Stimulated activated CD8-positive, alpha-beta memory T cell treated with anti-CD3 and anti-CD28 coated beads, Interleukin-4, amount 100 ng/mL, for 1 hour (primary cell): ENCODE measurements at places on chromosomes 3 and 15.

GRCh38 chr3:62094461-62094860 lies 278.9 kb downstream of the FEZF2 start:
- DNase-seq: no peak

DNA sequence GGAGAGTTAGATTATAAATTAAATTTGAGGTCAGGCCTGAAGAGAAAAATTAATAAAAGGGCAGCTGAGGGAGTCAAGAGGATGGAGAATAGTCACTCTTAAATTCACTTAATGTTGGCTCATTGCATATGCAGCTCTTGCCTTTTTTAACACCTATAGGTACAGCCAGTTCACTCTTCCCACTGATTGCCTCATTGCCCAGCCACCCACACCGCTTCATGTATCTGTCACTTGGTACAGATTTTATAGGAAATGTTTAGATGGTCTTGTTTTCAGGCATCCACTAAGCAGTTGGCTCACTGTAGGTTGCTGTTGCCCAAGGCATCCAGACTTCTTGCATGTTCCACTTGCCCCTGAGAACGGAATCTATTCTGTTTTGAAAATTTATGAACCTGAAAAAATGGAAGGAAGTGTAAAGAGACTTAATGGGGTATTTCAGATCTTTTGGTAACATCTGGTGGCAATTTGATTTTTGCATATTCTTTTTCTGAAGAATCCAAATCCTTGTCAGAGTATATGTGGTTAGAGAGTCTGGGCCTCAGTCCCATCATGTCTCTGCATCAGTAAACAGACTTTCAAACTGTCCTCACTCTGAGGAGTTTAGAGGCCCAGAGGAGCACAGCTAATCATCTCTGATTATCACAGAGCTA lies 151.9 kb downstream of the RBPMS2 start:
- no peak for DNase-seq

DNA sequence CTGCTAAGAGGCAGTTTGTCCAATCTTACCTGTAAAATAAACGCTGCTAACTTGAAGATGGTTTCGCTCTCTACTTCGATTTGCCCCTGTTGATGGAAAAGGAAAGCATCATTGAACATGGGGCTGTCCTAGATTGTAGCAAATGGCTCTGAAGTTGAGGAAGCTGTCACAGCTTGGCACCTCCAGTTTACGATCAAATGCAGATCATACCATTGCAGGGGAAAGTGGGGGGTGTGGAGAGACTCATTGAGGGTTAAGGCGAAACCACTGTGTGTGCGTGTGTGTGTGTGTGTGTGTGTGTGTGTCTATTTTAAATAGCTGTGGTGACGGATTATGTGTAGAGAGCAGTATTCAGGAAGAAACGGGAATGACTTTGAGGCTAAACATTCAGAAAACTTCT lies 127.6 kb upstream of the LMOD3 start:
- DNase-seq: no peak

- DNase-seq: no peak
These were observed 21.9 kb downstream of the ZFAND6 start for GRCh38 chr15:80081390-80081789.

GRCh38 chr15:40427188-40427587 lies 13.6 kb upstream of the BAHD1 start:
- no peak for DNase-seq

DNA sequence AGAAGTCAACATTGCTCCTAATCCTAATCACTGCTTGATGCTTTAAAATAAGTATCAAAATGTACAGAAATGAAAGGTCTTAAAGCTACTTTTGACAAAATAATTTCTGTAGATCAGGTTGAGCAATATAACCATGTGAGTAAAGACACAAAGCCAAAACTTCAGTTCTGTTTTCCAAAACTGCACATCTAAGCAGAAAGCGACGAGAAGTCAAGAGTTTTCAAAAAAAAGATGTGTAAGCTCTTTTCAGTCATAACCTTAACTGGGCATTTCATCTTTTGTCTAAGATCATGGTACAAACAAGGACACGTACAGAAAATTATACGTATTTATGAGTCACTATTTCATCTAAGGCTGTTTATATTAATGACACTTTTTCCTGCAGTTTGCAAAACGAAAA lies 608.8 kb downstream of the FOXP1 start:
- no peak for DNase-seq

- DNase-seq: no peak
These were observed 40.8 kb upstream of the ATP1B3 start for GRCh38 chr3:141835557-141836229.

- no peak for DNase-seq
These were observed 170.5 kb upstream of the PROK2 start for GRCh38 chr3:71955240-71956068.

GRCh38 chr3:177934001-177934891 lies 602.0 kb upstream of the KCNMB2 start:
- DNase-seq: no peak

- no peak for DNase-seq
These were observed 271.5 kb upstream of the COL8A1 start for GRCh38 chr3:99366663-99367429.

DNA sequence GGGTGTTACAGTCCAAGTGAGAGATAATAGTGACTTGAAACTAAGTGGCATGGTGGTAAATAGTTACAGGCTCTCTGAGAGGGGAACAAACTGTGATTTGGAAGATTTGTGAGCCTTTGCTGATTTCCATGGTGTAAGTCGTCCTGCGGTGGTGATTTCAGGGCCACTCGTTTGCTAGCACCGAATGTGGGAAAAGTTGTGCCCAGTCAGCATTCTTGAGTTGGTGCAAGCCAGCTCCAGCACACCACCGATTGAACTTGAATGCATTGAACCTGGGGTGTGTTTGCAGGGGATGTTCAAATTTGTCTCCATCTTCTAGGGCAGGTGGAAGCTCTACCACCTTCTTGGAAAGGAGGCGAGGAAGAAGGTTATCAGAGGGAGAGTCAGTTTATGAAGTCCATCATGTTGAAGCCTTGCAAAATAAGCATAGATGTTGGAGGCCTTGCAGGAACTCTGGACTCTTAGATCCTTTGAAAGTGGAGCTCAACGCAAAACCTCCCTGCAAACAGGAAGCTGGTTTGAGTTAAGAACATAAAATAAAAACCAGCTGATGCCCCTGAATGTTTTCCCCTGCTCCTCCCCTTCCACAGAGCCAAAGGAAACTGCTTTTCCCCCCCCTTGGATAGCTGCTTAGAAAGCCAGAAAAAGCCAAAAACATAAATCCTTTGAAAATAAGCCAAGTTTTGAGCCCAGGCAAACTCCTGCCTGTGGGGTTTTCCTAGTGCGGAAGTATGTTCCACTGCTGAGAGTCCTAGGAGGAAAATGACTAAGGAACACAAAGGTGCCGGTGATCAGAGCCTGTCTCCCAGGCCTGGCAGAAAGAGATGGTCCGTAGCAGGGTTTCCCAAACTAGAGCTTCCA lies 21.9 kb downstream of the MAPKBP1 start:
- no peak for DNase-seq

DNA sequence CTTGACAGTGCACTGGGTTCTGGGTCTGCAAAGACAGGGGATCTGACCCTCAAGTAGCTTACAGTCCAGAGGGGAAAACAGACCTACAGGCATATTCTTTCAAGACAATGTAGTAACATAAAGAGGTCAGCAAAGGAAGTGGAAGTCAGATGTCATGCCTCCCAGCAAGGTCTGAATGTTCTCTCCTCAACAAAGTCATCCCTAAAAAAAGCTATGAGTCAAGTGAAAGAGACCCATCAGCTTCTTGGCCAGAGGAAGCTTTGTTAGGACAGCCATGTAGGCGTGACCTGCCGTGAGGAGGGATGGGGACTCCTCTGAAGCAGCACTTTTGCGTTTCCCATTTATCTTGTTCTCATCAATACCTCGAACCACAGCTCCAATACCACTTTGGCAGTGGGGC lies 331.6 kb upstream of the NR2F2 start:
- no peak for DNase-seq

GRCh38 chr3:58492494-58492905 lies 604 bp downstream of the KCTD6 start:
- no peak for DNase-seq

DNA sequence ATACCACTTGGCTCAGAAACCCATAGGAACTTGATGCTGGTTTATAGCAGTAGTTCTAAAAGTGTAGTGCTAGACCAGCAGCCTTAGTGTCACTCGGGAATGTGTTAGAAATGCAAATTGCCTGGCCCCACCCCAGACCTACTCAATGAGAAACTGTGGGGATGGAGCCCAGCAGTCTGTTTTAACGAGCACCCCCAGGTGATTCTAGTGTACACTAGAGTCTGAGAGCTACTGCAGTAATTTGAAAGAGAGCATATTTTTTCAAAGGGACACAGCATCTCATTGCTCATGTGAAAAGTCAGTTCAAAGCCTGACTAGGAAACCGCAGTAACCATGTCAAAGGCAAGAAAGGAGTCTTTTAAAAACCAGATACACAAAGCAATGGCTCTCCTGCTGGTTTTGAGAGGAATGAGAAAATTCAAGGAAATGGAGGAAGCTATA lies 313.4 kb downstream of the SQOR start:
- DNase-seq: no peak

GRCh38 chr3:149177122-149177521 lies 44.5 kb downstream of the CP start:
- no peak for DNase-seq

GRCh38 chr15:78565951-78566774 lies 843 bp downstream of the CHRNA5 start:
- DNase-seq: no peak

DNA sequence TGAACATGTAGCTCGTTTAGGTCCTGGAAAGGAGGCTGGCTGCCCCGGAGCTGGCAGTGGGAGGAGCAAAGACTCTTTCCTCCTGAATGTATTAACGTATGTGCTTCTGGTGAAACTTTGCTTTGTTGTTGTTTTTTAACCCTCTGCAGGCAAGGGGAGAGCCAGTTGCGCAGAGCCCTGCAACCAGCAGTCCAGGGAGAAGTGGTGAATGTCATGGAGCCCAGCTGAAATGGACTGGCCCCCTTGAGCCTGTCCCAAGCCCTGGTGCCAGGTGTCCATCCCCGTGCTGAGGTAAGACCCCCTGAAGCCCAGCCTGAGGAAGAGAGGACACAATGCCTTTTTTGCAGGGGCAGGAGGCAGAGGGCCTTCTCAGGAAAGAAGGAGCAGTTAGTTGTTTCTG lies 33.3 kb downstream of the ST6GAL1 start:
- DNase-seq: no peak

DNA sequence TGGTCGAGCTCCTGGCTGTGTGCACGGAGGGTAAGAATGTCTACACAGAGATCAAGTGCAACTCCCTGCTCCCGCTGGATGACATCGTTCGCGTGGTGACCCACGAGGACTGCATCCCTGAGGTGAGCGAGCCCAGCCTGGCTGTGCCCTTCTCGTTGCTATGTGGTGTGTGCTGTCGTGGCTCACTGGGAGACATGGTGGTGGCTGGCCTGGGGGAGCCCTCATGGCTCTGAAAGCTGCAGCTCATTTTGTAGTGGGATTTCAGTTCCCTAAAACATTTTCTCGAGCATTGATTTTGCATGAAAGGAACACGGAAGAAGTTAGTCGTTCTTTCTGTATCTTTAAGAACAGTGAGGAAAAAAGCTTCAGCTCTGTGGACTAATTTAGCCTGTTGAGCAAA lies 200.5 kb downstream of the ITPR1 start:
- no peak for DNase-seq

DNA sequence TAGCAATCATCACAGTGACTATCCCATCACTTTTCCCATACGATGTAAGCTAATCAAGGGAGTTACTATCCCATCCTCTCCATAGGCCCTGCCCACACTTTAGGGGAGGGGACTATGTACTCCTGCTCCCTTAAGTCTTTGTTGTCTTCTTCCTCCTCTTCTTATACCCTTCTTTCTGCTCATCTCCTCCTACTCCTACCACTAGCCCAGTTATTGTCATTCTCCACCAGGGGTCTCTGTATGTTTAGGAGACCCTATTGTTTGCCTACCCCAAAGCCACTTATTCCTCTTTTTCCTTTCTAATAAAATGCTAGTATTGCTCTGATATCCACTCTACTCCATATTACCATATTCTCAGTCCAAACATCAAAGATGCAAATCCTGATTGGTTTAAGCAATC lies 27.8 kb downstream of the STAC start:
- DNase-seq: no peak

GRCh38 chr15:27459836-27460235 lies 488.9 kb downstream of the GABRG3 start:
- no peak for DNase-seq

DNA sequence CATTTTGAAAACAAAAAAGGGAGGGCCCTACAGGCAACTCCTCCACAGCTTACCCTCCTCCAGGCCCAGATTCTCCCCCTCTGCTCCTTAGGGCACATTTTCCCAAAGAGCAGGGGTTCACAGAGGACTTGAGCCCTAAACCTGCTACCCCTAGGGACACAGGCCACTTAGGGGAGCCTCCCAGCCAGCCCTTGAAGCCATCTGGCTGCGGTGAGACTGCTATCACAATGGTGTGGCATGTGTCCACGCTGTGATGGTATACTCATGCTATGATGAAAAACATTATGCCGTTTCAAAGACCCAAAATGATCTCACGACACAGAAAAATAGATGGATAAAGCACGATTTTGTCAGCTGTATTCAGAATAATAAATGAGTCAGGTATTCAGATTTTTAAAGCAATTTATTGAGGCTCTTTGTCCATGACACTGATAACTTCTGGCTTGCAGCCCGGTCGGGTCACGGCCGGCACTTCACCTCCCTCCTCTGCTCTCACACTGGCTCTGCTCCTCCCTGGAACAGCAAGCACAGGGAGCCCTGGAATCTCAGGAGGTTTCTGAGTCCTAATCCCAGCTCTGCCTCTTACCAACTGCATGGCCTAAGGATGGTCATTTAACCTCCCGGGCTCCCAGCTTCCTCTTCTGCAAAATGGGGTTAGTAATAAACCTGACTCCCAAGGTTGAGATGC lies 115.3 kb downstream of the MEGF11 start:
- no peak for DNase-seq

GRCh38 chr3:49279376-49279775 lies 2.3 kb upstream of the C3orf62 start:
- DNase-seq: no peak

DNA sequence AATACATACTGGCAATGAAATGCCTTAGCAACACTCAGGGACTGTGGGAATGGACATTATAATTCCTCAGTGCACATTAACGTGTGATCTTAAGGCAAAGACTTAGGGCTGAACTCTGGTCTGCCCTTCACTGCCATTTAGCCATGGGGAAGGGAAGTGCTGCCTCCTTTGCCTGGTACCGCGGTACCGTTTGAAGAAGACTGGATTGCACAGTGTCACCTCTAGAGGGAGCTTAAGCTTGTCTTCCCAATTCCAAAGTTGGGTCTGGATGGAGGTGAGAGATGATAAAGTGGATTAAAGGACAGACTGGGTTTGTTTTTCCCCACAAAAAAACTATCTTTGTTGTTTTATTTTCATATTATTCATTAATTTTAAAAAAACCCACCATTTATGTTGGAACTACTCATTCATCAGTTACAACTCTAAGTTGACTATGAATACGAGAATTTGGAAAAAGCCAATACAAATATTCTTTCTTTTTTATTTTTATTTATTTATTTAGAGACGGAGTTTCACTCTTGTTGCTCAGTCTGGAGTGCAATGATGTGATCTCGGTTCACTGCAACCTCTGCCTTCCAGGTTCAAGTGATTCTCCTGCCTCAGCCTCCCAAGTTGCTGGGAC lies 60.0 kb upstream of the SYN2 start:
- DNase-seq: no peak

GRCh38 chr15:67050062-67050461 lies 15.3 kb upstream of the SMAD3 start:
- DNase-seq: no peak
